ENCODE measurements at places on chromosomes 12 and 14.

DNA sequence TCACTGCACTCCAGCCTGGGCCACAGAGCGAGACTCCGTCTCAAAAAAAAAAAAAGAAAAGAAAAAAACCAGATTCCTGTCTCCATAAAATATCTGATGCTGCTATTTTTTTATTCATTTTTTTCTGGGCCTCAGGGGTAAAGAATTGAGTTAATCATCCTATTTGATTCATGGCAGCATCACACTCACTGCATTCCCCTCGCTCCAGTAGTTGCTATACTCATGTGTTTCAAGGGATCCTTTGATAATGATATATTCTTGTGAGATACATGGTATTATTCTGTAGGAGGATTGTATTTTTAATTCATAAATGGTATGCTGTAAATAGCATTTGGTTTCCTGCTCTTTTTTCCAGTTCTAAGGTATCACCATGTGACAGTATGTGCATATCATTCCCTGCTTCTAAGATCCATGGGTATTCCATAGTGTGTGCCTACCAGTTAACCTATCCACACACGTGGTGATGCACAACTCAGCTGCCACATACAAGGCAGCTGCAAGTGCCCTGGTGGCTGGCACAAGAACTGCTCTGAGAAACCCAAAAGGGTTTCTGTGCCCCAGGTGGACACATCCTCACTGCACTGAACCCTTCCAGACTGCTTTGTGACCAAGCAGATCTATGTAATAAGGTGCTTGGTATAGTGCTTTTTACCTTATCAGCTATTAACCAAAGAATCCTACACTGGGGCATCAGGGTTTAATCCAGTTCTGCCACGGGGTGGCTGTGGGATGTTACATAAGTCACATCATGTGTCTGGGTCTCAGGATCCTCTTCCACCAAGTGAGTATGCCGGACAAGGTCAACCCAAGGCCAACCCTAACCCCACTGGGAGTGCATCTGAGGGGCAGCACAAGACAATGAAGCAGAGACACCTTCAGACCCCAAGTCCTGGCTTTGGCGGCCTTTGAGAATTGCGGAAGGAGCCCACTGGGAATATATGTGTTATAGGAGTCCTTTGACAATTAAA is 74.6 kb downstream of the ZFP36L1 start:
- no peak for DNase-seq

DNA sequence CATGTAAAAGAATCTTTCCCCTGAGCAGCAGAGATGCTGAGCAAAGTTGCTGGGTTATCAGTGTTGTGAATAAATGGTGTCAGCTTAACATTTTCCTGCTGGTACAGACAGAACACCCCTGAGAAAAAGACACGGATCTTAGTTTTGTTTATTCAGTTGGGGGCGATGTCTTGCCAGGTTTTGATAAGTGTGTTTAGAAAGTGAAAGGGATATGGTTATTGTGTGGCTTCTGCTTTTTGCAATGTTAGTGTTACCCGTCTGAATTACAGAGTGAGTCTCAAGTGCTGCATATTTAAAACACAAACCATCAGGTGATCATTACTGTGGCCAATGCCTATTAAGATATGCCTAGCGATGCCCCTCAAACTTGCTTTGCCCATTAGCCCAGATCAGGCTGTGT is 864.6 kb upstream of the SEL1L start:
- no peak for DNase-seq

DNA sequence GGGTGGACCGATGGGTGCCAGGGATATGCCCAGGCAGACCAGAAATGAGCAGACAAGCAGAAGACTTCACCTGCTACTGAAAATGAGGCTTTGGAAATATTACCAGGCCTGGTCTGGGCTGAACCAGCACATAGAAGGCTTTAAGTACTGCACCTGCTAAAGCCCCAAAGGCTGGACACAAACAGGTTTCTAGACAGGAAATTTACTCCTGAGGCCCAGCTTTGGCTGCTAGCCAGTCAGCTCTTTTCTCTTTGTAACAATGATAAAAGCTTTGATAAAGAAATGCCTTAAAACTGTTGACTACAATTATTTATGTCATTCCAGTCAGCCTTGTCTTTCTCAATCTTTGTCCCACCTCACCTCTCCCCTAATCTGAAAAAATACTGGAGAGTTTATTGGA is 228.9 kb upstream of the EGLN3 start:
- DNase-seq: no peak

DNA sequence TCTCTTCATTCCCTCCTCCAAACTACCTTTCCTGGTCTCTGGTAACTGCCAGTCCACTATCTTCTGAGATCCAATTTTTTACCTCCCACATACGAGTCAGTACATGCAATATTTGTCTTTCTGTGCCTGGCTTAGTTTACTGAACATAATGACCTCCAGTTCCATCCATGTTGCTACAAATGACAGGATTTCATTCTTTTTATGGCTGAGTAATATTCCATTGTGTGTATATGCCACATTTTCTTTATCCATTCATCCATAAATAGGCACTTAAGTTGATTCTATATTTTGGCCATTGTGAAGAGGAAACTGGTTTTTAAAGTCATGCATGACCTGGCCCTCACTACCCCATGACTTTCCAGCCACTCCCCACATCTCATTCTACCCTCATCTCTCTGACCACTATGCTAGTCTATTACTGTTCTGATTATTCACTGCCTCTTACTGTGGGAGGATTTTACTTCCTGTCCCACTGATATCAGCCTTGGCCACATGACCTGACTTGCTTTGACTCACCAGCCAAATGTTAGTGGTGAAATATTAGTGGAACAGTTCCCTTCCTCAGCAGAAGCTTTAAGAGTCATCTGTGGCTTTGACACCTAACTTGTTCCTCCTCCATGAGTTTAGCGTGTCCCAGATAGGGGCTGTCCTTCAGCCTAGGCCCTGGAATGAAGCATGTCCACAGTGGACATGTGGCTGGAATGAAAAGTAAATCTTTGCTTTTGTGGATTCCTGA is 52.2 kb downstream of the GOLGA5 start:
- DNase-seq: peak; percentile 7

- DNase-seq: no peak
These were observed 57.2 kb downstream of the ATF7 start for GRCh38 chr12:53568809-53569557.

DNA sequence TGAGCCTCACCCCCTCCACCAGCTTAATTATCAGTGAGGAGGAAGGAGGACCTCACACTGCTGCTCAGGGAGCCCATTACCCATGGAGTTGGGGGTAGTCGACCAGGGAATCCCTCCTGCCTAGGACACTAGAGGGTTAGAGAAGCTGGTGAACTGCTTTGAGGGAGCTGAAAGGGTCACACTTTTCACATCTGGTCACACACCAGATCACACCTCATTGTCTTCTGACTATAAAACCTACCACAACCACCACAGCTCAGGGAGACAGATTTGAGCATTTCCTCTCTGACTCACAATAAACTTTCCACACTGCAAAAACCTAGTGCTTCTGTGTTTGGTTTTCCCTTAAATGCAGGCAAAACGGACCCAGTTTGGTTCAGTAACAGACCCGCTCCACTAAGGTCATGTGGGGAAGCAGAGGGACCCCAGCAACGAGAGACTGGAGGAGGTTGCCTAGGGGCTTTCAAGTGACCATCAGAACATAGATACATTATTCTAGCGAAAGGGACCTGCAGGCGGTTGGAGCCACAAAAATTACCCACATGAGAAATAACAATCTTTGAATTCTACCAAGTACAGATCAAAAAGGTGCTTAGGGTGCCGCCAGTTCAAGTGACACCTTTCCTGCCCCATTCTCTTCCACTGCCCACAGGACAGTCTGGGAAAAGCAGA is 151.4 kb upstream of the AVPR1A start:
- DNase-seq: peak; percentile 38

DNA sequence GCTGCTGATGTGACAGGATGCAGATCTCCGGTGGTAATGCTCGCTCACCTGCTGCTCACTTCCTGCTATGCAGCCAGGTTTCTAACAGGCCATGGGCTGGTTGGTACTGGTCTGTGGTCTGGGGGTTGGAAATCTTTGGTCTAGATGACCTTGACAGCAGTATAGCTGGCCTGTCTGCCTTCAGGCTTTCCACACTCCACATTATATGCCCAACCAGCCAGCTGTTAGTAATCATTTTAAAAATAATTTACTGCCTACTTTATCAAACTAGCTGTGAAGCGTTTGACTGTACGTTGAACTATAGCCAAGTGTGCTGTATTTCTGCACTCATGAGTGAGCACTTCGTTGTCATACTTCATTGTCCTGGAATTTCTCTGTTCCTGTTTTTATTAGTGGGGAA is 424.0 kb upstream of the GARIN6 start:
- DNase-seq: no peak

- DNase-seq: no peak
These were observed 52.9 kb downstream of the ISCA2 start for GRCh38 chr14:74546416-74546815.

DNA sequence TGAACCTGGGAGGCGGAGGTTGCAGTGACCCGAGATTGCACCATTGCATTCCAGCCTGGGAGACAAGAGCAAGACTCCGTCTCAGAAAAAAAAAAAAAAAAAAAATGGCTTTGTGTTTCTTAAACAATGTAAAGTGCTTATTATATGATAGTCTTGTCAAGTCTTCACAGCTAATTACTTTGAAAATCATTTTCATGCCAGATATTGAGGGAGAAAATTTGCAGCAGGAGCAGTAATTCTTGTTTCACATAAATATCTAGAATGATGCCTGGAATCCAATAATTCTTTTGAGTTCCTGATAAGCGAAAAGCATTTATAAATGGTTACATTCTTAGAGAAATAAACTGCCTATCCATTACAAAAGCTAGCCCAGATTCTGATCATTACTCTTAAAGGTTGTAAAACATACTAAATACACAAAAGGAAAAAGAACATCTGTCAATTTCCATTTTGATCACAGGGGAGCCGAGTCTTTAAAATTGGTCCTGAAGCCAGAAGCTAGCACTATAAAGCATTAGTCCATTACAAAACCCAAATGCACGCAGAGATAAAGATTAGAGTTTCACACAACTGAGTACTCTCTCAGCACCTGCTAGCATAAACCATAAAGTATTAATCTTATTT is 50.3 kb downstream of the IFT81 start:
- no peak for DNase-seq

- DNase-seq: no peak
These were observed 6.8 kb upstream of the KRT80 start for GRCh38 chr12:52198454-52199215.

DNA sequence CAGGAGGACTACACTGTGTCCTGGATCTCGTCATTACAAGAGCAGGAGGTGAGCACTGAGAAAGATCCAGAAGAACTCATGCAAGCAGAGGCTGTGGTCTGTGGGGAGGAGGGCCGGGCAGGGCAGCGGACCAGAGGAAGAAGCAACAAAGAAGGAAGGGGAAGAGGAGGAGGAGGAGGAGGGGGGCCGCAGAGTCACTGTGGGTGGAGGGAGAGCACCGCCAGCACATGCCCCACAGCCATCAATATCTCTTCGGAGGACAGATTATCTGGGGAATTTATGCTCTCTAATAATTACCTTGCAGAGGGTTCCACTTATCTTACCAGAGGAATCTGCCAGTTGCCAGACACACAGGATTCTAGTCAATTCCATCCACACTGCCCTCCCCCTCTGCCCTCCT is 105.6 kb downstream of the DPF3 start:
- no peak for DNase-seq

GRCh38 chr12:26469421-26470180 is 274.2 kb downstream of the SSPN start:
- no peak for DNase-seq

GRCh38 chr12:53676656-53677015 is 753 bp upstream of the ATP5MC2 start:
- DNase-seq: no peak

- DNase-seq: no peak
These were observed 187.6 kb downstream of the DICER1 start for GRCh38 chr14:94969766-94970165.

GRCh38 chr12:64066776-64067175 is 155.3 kb downstream of the KICS2 start:
- no peak for DNase-seq

DNA sequence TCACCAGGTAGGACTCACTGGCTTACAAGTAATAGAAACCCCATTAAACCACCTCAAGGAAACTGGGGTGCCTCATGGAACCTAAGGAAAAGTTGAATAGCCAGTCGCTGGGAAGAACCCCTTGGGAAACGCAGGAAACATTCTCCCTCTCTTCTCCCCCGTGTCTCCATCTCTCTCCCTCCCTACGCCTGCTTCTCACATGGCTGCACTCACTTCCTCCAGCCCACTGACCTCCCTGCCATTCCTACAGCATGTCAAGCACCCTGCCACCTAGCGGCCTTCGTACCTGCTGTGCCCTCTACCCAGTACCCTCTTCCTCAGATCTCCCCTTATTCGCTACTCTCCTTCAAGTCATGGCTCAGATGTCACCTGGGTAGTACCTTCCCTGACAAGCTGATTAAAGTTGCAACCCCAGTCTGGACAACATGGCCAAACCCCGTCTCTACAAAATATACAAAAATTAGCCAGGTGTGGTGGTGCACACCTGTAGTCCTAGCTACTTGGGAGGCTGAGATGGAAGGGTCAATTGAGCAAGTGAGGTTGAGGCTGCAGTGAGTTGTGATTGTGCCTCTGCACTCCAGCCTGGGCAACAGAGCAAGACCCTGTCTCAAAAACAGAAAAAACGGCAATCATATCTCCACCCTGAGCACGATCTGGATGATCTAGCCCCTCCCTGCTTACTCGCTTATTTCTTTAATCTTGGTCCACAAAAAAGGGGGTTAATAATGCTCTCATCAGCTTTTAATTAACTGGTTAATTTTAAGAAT is 6.4 kb upstream of the DTX1 start:
- DNase-seq: no peak

DNA sequence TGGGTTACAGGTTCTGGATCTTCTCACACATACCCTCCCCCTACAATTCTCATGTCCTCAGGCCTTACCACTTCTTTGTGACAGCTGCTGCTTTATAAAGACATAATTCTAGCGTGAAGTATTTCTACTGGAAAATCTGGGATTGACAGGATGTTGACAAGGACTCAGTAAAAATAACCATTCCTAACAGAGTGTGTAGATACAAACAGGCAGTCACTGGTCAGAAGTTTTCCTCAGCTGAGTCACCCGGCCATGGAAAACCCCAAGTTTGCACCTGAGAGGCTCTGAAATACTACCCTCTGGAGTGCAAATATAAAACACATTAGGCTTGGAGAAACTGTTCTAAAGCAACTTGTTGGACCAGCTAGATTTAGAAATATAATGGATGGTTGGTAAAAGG is 54.4 kb downstream of the SPPL3 start:
- no peak for DNase-seq

- no peak for DNase-seq
These were observed 41.4 kb downstream of the MYO1H start for GRCh38 chr12:109389146-109389545.

- no peak for DNase-seq
These were observed 2.0 kb downstream of the WNT5B start for GRCh38 chr12:1630827-1631591.

All from immature natural killer cell (primary cell).